T-helper 17 cell (primary cell): ENCODE measurements at places on chromosomes 2 and 18.

GRCh38 chr18:8333961-8334360 lies 275.3 kb upstream of the RAB12 start:
- peaks cover 2% of the 10 kb centered on the region for H3K36me3 ChIP-seq
- H3K27me3 ChIP-seq: no peaks in the 10 kb centered on the region
- no peaks in the 10 kb centered on the region for H3K4me1 ChIP-seq
- DNase-seq: no peak

- no peak overlapping the region for H3K4me3 ChIP-seq
- peaks cover 18% of the 10 kb centered on the region for H3K4me1 ChIP-seq
- no peak for DNase-seq
- H3K27me3 ChIP-seq: no peaks in the 10 kb centered on the region
- H3K36me3 ChIP-seq: peaks cover 9% of the 10 kb centered on the region
These were observed 75.5 kb upstream of the STON1 start for GRCh38 chr2:48454504-48454903.

GRCh38 chr2:42474765-42475454 lies 18.9 kb downstream of the KCNG3 start:
- H3K4me1 ChIP-seq: no peaks in the 10 kb centered on the region
- H3K27ac ChIP-seq: no peak overlapping the region
- H3K27me3 ChIP-seq: peaks cover 6% of the 10 kb centered on the region
- no peak overlapping the region for H3K4me3 ChIP-seq

- no peaks in the 10 kb centered on the region for H3K36me3 ChIP-seq
- H3K4me1 ChIP-seq: no peaks in the 10 kb centered on the region
- no peak overlapping the region for H3K27ac ChIP-seq
These were observed 29.9 kb upstream of the MPPE1 start for GRCh38 chr18:11937874-11938478.

DNA sequence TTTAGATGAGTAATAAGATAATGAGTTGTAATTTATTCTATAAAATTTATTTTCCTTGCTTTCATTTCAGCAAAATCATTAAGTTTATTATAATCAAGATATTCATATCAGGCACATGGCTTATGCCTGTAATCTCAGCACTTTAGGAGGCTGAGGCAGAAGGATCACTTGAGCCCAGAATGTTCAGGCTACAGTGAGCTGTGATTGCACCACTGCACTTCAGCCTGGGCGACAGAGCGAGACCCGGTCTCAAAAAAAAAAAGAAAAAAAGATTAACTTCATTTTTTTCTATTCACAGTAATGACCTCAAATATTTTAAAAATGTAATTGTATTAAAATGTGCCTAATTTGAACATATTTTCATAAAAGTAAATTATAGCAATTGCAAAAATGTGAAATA lies 67.9 kb downstream of the ACYP2 start:
- no peak overlapping the region for H3K4me3 ChIP-seq
- no peaks in the 10 kb centered on the region for H3K4me1 ChIP-seq
- no peaks in the 10 kb centered on the region for H3K27me3 ChIP-seq
- DNase-seq: no peak
- H3K36me3 ChIP-seq: no peaks in the 10 kb centered on the region
- H3K27ac ChIP-seq: no peak overlapping the region

GRCh38 chr18:37275237-37275741 lies 290.3 kb downstream of the CELF4 start:
- peak overlapping the region; percentile 26 for H3K4me3 ChIP-seq
- no peaks in the 10 kb centered on the region for H3K4me1 ChIP-seq
- DNase-seq: no peak
- H3K27ac ChIP-seq: no peak overlapping the region

DNA sequence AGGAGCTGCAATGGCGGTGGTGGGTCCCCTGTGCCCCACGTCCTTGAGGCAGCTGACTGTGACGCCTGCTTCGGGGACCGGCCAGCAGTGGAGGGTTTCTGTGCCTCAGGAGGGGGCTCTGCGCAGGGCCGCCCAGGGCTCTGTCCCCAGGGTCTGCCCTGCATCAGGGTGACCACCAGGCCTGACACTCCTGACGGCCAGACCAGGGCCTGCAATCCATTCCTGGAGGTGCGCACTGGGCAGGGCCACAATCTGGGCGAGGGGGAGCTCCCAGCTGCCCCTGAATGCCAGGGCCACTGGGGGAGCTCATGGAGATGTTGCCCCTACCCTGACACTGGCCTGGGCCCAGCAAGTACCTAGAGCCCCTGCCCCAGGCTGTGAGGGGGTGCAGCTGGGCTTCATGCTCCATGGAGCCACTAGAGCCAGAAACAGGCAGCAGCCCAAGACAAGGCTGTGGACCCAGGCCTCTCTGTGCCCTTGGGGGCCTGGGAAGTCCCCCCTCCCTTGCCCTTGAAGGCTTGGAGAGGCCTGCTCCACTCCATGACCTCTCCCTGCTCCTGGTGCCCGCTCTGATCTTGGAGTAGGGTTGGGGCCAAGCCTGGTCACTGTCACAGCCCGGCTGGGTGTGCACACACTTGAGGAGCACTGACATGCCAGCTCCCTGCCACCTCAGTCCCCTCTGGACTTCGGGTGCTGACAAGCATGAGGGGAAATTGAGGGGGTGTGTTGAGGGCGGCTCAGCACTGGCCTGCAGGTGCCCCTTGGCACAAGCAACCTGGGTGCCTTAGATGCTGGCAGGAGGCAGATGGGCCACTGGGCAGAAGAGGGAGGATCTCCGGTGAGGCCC lies 55.9 kb downstream of the LDAH start:
- H3K36me3 ChIP-seq: peaks cover 14% of the 10 kb centered on the region
- DNase-seq: no peak
- H3K27ac ChIP-seq: no peak overlapping the region
- H3K4me3 ChIP-seq: no peak overlapping the region
- H3K4me1 ChIP-seq: peaks cover 16% of the 10 kb centered on the region
- no peaks in the 10 kb centered on the region for H3K27me3 ChIP-seq

- no peak overlapping the region for H3K27ac ChIP-seq
- DNase-seq: no peak
- no peaks in the 10 kb centered on the region for H3K27me3 ChIP-seq
- peaks cover 13% of the 10 kb centered on the region for H3K4me1 ChIP-seq
These were observed 13.3 kb upstream of the CNNM3 start for GRCh38 chr2:96802721-96803120.

DNA sequence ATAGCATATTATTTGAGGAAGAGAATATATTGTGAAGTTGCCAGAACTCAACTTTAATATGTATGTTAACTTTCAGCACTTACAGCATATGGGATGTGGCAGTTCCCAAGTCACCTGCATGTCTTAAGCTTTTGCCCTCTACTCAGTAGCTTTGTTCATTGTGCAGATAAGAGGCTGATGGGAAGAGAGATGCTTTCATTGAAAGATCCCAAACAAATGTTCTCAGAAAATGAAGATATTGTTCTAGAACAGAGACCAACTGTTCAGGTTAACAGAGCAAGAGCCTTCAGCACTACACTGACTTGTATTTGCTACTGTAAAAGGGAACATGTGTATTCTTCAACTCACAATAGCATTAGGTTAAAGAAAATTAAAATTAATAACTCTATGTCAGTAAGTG lies 28.1 kb downstream of the GAREM1 start:
- DNase-seq: no peak
- no peaks in the 10 kb centered on the region for H3K4me1 ChIP-seq
- no peak overlapping the region for H3K4me3 ChIP-seq
- no peaks in the 10 kb centered on the region for H3K36me3 ChIP-seq

DNA sequence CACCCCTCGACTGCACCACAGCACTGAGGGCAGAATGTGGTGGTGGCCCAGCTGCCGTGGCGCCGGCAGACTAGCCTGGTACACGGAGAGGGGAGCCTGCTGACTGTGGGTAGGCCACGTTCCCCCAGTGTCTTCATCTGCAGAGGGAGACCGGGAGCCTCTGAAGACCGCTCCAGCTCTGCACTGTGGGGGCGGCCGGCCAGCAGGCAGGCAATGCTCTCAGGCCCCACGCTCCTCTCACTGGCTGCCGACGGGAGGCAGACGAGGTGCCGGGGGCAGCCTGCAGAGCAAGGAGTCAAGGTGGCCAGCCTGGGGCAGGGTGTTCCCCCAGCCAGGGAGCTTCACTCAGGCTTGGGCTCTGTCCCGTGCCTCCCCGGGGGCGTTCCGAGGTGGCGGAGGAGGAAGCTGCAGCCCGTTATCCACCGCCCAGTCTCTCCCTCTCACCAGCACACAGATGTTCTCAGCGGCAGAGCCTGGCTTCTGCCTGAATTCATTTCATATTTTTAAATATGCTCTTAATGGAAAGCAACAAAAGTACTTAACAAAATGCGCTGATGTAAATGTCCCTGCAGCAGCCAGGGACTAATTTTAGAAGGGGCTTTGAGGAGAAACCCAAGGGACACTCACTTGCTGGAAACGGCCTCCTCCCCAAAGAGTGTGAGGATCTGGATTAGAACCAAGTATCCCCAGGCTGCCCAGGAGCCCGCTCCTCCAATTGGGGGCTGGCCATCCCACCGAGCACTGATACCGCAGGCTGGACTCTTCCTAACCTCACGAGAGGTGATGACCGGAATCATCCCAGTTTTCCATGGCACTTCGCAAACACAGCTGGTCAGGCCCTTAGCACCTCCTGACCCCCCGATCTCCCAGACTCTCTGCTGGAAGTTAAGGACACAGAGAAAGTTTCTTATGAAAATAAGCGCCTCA lies 87.8 kb downstream of the HDAC4 start:
- DNase-seq: no peak
- no peak overlapping the region for H3K4me3 ChIP-seq
- H3K36me3 ChIP-seq: peaks cover 3% of the 10 kb centered on the region
- peak overlapping the region; percentile 67 for H3K27ac ChIP-seq
- H3K4me1 ChIP-seq: peaks cover 17% of the 10 kb centered on the region

DNA sequence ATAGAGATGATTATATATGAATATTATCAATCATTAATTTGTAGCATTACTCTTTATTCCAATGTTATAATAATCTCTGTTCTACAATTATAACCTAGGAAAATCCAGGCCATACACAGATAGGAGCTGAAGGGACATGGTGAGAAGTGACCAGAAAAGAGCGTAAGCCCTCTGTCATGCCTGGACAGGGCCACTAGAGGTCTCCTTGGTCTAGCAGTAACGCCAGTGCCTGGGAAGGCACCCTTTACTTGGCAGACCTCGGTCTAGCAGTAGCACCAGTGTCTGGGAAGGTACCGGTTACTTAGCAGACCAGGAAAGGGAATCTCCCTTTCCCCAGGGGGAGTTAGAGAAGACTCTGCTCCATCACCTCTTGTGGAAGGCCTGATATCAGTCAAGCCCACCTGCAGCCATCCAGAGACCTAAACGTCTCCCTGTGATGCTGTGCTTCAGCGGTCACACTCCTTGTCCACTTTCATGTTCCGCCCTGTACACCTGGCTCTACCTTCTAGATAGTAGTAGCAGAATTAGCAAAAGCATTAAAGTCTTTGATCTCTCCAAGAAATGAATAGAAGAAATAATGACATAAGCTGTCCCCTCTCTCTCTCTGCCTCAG lies 447.5 kb upstream of the FSIP2 start:
- H3K36me3 ChIP-seq: no peaks in the 10 kb centered on the region
- DNase-seq: no peak
- no peak overlapping the region for H3K27ac ChIP-seq
- no peaks in the 10 kb centered on the region for H3K4me1 ChIP-seq
- no peaks in the 10 kb centered on the region for H3K27me3 ChIP-seq

- no peaks in the 10 kb centered on the region for H3K27me3 ChIP-seq
- no peak overlapping the region for H3K27ac ChIP-seq
- DNase-seq: no peak
- no peaks in the 10 kb centered on the region for H3K36me3 ChIP-seq
These were observed 236.8 kb upstream of the FAM98A start for GRCh38 chr2:33835911-33836310.
